ENCODE measurements at places on chromosomes 5 and 9.
A peak's percentile ranks its signal among the peaks of the same experiment; 100 is the strongest.

DNA sequence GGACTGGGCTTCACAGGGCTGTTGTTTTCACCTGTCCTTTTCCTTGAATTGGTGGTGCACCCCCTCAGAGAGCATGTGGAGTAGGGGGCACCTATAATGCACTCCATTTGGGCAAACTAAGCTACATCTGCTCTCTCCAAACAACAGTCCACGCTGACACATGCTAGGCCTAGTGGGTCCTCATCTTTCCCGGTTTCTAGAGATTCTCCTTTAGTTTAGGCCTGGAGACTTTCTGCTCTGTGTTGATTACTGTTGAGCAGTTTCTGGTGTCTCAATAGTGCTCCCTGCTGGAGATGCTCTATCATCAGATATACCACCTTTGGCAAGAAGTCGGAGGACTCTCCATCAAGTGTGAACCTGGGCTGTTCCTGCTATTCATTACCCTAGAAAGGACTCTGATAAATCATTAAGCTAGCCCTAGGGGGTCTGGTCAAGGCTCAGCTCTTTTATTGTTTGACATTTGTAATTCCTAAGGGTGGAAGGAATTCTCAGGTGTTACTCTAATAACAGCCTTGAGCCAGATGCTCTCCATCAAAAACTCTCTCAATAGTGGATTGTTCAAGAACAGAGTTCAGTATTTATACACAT lies 64.0 kb upstream of the FYB1 start:
- DNase-seq, result peak; percentile 38

DNA sequence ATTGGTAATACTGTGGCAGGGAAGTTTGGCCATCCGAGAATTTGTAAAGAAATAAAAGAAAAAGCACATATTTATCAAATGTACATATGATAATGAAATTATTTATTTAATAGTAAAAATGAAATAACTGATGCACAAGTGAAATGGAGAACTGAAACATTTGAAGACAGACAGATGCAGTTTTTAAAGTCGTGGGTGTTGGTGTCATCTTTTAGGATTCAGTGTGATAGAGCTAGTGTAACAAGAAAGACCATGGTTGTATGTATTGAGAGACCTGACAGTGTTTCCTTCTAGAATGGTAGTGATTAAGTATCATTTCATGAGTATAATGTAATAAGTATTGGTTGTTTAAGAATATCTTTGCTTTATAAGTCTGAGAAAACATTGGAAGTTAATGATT lies 2.4 kb downstream of the SEC61B start:
- DNase-seq, result no peak

GRCh38 chr5:131217791-131218190 lies 46.1 kb upstream of the CDC42SE2 start:
- no peak for DNase-seq

DNA sequence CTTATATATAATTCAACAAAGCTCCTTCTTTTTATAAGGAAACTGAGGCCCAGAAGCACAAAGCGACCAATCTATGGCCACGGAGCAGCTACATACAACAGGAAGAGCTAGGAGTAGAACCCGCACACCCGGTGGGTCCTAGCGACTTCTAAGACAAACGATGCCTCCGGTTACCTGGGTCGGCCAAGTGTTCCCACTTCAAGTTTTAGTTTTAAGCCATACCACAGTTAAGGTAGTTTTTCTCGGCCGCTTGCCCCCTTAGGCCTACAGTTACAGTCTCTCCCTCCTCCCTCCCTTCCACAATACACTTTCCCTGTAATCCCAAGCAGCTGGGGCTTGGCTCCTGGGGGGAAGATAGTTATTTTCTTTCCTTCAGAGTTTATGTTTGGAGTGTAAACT lies 533 bp downstream of the SREK1IP1 start:
- DNase-seq, result no peak

- DNase-seq, result no peak
Measured at GRCh38 chr9:98078895-98079294, 22.4 kb downstream of the NANS start.

Measured in GM12864 (cell line).